Neural crest cell (in vitro differentiated cells): ENCODE measurements at places on chromosomes 16 and 17.

- DNase-seq = no peak
These were observed 2.9 kb downstream of the WFIKKN2 start for GRCh38 chr17:50837980-50838954.

DNA sequence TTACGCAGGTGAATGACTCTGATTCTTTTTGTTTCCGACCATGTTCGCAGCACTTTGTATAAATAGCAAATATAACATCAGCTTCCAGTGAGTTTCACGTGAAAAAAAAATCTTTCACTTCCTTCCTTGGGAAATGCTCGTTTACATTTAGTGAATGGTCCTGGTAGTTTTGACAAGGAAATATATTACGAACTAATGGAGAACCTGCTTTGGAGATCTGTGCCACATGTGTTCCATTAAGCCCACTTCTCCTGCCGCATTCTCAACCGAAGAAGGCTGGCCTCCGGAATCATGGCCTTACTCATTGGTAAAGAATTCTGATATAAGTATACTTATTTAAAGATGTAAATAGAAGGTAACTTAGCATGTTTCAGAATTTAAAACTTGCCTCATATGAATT is 3.6 kb downstream of the CRAMP1 start:
- DNase-seq = no peak

DNA sequence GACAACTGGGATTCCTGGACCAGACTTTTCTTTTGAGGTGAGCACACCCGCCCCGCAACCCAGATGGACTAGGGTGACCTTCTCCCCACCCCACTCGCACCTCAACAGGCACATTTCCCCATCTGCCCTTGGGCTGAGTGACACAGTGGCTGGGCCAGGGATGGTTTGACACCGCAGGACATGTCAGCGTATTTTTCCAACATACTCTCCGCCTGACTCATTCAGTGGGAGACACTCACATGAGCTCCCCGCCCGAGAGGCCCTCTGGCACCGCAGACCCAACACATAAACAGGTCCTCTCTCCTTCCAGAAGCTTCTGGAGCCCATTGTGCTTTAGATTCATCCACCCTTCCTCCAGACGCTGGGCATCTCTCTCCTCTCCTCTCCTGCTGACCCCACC is 69.4 kb downstream of the ZDHHC7 start:
- DNase-seq = no peak

GRCh38 chr16:5032748-5033167 is 977 bp downstream of the NAGPA start:
- DNase-seq = no peak

DNA sequence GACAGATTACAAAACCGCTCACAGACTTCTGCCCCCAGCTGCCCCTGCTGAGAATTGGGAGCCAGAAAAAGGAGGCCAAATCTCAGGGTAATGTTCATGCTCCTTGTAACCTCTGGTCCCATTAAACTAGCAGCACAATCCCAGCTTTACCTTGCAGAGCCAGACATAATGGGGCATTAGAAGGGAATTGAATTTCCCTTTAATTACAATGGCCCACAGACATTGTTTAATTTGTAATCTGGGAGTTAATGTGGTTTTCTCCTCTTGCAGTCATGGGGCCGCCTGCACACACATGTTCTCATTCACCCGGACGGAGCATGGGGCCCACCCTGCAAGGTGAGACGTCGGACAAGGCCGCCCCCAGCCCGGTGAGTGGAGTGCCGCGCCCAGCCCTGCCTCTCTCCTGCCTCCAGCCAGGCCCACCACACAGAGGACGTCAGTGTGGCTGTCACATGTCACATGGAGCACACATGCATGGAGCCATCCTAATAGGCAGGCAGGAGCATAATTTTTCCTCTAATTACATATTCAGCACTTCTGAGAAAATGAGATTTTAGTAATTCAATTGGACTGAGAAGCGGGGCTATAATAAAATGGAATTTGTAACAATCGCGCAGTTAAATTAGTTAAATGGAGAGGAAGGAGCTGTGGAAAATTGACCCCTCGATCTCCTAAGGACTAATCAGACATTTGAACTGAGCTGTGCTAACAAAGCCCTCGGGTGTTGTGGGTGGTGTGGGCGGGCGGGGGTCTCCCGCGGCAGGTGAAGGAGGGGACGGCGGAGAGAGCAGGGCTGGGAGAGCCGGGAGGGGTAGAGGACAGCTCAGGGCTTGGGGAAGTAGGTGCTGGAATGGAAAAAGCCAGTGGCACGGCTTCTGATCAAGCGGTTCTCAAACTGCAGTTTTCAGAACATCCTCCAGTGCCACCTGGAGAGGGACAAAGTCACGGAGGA is 87.7 kb downstream of the ENGASE start:
- DNase-seq = no peak

DNA sequence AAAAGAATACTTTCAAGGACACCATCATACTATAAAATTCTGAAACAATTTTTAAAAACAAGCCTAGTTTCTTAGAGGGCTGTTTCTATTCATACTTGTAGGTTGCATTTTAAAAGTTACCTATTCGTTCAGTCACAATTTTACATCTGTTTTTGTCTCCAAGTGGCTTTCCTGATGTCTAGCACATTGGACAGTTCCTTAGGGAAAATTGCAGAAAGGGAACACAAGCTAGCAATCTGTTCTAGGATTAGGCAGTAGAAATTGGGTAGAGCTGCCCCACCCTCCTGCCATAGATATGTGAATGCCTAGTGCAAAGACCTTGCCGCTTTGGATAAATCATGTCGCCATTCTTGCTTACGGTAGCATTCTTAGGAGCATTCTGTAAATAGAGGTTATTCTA is 358.9 kb downstream of the RBFOX1 start:
- DNase-seq = no peak

DNA sequence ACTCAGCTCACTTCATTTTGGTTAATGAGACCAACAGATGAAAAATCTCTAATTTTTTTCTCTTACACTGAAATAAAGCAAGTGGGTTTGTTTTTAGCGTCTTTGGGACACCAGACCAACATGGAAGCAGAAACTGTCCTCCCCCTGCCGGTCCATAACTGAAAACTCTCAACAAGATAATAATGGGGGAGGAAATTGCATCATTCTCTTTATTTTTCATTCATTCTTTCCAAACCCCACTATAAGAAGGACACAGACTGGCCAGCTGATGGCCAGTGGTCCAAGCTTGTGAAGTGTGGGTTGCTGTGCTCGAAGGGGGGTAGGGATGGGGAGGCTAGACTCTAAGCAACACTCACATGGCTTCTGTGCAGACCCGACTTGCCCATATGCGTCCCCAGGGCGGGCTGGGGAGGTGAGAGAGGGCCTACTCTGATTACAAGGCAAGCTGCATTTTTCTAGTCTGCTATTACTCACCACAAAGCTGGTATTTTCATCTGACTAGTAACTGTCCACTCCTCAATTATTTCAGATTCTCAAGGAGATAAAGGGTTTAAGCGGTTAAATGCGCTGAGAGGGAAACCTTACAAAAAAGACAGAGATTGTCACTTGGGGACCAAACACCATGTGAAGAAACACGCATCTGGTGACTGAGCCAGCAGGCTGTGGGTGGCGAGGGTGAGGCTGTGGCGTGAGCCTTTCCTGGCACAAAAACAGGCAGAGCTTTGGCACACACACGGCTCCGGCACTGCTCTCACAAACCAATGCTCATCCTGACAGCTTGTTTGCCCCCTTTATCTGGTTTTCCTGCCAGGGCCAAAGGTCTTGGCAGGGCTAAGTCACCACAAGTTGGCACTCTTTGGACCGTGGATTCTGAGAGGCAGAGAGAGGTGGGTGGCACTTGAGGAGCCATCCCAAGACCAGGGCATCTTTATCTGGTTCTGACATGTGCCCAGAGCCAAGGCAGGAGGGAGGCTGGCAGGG is 38.2 kb downstream of the MARF1 start:
- no peak for DNase-seq

DNA sequence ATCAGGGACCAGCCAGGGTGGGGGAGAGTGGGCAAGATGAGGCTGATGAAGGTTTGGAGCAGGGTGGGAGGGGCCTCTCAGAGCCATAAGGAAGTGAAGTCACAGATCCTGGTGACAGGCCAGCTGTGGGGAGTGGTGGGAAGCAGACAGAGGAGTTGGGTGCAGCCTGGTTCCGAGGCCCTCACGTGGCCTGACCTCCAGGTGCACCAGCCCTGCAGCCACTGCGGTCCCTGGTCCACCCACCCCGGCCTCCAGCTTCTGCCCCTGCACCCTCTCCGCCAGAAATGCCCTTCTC is 3.9 kb upstream of the ZFPM1 start:
- no peak for DNase-seq

DNA sequence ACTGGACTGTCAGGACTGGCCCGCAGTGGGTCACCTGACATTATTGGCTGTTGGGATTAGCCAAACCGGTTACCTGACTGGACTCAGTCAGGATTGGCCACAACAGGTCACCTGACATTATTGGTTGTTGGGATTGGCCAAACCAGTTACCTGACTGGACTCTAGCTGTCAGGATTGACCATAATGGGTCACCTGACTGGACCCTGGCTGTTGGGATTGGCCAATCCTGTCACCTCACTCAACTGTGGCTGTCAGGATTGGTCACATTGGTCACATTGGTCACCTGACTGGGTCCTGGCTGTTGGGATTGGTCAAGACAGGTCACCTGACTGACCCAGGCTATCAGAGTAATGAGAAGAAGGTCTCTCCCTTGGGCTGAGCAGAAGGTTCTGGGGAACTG is 207.7 kb upstream of the SDK2 start:
- no peak for DNase-seq

DNA sequence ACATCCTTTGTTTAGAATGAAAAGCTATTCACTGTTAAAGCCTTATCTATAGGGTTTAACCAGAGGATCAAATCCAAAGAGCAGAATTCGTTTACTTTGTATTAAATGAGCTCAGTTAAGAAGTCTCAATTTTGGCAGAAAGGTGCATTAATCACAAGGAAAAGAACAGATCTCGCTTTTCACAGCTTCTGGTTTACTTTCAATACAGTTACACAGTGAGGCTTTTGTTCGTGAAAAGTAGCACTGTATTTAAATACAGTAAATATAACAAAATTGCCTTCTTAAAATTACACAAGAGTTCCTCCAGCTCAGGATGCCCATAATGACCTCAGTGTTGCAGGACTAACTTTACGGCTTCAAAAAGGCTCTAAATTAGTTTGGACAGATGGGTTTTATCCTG is 669.1 kb upstream of the SALL1 start:
- DNase-seq = no peak

- DNase-seq = peak; percentile 19
These were observed 986 bp downstream of the HAPSTR1 start for GRCh38 chr16:9092282-9092977.
